AG04449 (cell line): ENCODE measurements at places on chromosomes 4 and X.

- DNase-seq: no peak
Observed at GRCh38 chrX:133229361-133229760, 11.2 kb upstream of the TFDP3 start.

- DNase-seq: no peak
Observed at GRCh38 chr4:6319530-6320150, 50.0 kb downstream of the WFS1 start.

DNA sequence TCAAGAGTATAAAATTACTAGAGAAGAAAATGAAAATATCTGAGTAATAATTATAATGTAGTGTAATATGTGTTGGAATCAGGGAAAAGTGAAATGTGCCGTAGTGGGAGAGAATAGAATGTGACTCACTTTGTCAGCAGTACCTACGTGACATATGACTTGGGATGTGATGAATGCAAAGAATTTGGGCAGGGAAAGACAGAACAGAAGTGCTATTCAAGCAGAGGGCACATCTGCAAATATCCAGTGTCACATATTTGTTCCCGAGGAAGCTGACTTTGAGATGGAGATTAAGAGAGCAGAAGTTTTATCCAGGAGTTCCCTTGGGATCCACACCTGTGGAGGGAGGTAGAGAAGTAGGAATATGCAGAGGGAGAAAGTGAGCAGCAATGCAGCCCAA is 69.3 kb upstream of the HS3ST1 start:
- no peak for DNase-seq

- DNase-seq: no peak
Observed at GRCh38 chr4:138193963-138194362, 48.2 kb downstream of the SLC7A11 start.
